ENCODE measurements at places on chromosomes 11 and 22.

DNA sequence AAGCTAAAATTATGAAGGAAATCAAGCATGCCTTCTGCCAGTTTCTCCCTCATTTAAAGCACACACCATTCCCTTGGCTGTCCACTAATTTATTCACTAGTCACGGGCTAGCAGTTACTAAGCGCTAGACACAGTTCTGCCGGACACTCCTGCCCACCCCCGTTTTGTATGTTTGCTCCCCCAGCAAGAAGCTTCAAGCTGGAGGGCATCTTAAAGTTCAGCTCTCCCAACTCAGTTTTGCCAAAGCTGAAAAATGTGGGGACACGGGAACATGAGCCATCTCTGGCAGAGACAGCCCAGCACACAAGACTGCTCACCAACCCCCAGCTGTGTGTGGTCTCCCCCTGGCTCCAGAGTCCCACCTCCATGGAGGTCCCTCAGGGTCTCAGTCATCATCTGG lies 263.6 kb downstream of the BRD1 start:
- DNase-seq, result no peak

- DNase-seq, result no peak
Observed at GRCh38 chr11:83070044-83070701, 1.5 kb downstream of the RAB30 start.

DNA sequence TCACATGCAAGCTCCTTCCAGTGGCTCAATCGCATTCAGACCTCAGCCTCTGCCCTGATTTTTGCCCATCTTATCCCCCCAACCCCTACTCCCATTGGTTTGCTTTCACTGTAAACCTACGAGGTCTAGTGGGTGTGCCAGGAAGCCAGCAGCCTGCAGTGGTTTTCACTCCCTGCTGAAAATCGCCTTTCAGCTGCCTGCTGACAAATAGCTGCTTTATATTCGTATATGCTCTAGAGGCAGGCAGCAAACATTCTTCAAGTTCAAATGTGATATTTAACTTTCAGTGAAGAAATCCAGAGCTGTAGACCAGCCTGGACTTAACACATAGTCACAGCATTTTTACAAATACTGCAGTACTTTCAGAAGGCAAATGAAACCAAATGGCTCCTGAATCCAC lies 92.8 kb upstream of the APOA1 start:
- no peak for DNase-seq

DNA sequence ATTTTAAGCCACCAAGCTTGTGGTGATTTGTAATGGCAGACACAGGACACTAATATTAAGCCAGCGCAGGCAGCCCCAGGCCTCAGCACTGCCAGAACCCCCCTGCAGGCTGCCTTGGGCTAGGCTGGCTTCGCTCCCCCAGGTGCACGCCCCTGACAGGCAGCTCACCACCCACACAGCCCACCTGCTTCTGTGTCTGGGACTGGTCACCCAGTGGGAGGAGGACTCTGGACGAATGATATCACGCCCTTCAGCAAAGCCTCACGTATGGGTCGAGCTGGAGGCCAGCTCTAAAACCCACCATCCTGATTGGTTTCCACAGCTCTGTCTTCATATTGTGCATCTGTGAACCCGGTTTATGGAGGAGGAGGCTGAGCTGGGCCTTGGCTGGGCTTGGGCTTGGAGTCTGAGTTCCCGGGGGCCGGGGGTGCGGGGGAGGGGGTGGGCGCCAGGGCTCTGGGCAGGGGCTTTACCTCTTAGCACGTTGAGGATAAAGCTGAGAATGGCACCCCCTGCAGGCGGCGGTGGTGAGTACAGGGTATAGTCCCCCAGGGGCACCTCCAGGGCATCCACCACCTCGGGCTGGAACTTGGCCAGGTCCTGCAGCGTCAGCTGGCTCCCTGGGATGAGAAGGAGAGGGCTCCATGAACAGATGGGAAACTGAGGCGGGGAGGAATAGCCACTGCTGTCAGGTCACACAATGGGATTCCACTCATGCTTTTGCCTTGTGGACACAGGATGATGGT lies 13.8 kb downstream of the GGT5 start:
- DNase-seq, result peak; percentile 75

DNA sequence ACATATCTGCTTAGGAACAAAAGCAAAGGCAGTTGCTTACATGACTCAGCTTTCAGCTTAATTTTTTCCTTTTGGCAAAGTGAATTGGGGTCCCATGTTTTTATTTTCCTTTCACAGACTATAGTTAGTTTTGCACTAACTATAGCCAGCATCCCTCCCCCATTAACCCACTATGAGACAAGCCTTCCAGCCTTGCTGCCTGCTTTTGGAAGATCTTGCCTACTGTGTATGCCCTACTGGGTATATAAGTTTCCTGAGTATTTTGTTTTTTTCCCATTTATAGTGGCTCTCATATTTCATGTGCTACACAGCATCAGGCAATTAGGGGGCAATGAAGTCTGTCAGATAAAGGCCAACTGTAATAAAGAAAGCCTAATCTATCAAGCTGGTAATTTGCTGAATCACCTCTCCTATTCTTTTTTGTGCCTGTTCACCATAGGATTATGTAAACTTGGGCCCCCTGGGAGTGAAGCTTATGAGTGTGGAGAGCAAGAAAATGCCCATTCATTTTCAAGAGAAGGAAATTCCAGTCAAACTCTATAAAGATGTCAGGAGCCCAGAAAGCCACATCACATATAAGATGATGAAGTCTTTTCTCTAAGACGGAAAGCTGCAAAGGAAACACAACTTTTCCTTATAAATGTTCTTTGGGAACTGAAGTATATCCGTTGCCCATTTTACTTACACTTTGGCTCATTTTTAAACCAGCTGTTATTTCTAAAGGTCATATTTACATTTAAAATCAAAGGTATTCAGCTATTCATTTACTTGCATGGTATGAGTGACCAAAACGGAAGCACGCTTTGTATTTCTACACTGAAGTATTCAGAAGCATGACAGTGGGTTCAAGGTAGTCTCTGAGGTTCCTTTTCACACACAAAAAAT lies 64.0 kb downstream of the CCDC83 start:
- DNase-seq, result no peak

- no peak for DNase-seq
Observed at GRCh38 chr22:36763576-36763975, 12.3 kb downstream of the IFT27 start.

DNA sequence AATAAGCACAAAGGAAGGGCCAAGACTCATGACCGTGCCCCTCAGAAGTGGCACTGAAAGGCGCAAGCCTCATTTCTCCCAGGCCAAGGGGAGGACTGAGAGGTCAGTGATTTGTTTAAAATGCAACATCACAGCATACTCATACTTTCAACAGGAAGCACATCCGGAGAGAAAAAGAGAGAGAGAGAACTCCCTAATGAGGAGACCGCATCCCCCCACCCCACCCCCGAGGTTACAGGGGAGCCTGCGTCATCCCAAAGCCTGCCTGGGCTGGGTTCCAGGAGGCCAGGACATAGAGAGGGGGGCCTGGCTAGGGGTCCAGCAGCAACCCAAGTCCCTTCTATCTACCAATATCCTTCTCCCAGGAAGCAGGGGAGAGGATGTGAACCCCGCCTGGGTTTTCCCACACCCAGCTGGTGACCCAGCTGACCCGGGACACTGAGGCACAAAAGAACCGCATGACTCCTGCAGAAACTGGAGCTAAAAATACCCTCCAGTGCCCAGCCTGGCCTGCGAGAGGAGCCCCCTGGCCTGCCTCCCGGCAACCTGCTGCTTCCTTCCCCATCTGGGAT lies 3.8 kb downstream of the CSNK1E start:
- no peak for DNase-seq

DNA sequence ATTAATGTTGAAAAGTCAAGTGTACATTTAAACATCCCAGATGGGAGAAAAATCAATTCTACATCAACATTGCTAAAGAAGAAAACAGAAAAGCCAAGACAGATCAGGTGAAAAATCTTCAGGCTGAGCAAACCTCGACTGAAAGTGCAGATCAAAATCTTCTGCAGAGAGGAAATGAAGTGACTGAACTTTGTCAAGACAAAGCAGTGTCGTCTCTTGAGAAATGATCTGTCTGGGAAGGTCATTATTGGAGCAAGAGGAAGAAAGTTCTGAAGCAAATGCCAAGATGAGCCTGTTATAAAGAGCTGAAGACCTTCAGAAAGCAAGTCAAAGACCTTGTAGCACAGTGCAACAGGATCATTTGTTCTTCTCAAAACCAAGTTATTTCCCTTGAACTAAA lies 5.8 kb upstream of the PLEKHB1 start:
- no peak for DNase-seq

DNA sequence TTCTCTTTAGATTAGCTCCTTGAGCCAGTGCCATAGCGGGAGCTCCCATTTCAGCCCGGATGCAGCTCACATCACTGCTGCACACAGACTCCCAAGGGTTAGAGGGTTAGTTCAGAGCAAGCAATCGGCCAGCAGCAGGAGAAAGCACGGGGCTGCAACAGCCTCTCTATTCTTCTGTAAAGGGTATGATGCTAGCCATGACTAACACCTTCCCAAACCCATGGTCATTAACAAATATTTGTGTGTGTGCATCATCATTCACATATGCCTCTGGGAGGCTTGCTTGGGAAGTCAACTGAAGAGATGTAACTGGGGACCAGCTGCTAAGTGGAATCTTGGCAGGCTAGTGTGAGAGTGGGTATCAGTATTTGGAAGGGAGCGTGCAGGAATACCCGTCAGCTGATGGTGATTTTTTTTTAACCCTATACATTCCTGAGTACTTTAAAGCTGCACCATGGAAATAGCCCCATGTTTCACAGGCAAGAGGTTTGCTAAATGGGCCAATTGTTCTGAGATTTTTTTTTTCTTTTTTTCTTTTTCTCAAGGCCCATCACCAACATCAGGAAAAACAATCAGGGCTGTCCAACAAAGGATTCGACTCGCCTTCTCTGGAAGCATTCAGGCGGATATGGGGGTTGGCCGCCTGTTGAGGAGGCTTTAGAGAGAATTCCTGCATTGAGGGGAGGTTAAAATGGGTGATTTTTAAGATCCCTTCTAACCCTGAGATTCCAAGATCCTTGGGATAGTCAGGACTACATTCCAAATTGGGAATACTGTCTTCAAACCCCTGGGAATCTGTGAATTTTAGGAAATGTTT lies 33.2 kb upstream of the CCDC89 start:
- no peak for DNase-seq

- DNase-seq, result no peak
Observed at GRCh38 chr11:89235083-89235482, 57.4 kb downstream of the TYR start.

- no peak for DNase-seq
Observed at GRCh38 chr22:23076896-23077572, 6.7 kb downstream of the GNAZ start.

DNA sequence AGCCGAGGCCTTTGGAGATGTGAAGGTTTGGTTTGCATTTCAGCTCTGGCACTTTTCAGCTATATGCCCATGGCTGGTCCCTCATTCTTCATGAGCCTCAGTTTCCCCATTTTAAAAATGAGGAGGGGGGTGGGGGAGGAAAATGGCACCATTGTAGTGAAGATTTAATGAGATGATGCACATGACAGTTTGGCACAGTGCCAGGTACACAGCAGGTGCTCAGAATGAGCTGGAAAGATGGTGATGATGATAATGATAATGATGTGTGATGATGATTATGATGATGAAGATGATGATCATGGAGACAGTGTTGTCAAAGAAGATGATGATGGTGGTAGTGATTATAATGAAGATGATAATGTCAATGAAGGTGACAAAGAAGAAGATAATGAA lies 24.3 kb upstream of the FGF3 start:
- no peak for DNase-seq

GRCh38 chr11:119680541-119681360 lies 48.2 kb downstream of the NECTIN1 start:
- DNase-seq, result no peak

DNA sequence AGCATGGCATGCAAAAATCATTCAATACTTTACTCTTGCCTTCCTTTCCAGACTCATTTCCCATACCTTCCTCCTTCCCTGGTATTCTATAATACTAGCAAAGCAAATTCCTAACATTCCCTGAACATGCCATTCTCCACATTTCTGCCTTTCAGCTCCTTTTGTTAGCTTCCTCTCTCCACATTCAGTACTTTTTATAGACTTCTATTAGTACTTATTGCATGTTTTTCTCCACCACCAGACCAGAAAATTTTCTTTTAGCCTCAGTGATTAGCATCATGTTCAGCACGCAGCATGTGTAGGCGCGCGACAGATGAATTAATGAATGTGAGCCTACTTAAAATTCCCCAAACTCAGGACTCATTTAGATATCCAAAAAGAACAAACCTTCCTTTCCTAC lies 935.3 kb downstream of the DLG2 start:
- no peak for DNase-seq
